ENCODE measurements at places on chromosomes 2 and 18. TPM values are rescaled to one million over a fixed set of nuclear protein-coding genes. Genes with fewer than 3 reads are reported as not detected.
A peak's percentile ranks its signal among the peaks of the same experiment; 100 is the strongest.

DNA sequence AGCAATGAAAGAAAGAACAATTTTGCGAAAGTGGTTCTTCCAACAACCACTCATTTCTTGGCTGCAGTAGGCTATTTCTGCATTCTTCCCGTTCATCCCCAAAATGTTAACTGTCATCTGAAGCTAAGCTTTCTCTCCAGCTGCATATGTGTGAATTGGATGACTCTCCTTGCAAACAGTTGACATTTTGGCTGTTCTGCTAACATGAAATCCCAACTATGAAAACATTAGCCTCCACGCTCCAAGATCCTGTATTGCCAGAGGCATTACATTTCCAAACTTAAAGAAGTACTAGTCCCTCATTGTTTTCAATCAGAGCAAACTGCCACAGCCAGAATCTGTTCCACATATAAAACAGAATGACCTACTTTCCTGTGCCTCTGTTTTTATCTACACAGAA, 88.5 kb downstream of the TGIF1 start:
- H3K36me3 ChIP-seq: no peaks in the 10 kb centered on the region
- H3K27me3 ChIP-seq: no peaks in the 10 kb centered on the region
- DNase-seq: peak; percentile 2

DNA sequence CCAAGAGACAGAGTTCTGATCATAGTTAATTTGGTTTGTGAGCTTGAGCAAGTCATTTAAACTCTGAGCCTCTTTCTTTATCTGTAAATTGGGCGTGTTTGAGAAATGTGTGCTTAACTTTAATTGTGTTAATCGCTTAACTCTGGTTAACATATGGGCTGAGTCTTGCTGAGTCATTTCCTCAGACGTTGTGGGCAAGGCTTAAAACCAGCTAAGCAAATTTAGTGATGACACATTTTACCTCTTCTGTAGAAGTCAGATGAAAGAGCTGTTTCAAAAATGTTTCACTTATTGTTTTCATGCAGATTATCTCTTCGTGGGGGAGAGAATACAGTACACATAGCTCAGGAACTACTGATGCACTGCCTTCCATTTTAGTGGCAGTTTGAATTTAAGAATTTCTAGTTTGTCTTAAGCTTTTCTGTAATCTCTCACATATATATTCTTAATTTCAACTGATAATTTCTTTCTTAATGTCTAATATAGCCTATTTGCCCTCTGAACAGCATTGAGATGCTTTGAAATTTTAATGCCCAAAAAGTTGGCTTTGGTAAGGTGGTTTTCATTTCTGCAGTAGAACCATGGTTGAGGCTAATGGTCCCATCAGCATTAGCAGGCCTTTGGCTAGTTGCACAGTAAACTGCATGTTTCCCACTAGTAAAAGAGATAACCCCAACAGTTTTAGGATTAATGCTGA, 34.9 kb downstream of the RAB10 start:
- DNase-seq: no peak
- H3K4me3 ChIP-seq: no peak overlapping the region
- H3K27me3 ChIP-seq: no peaks in the 10 kb centered on the region

The GKN2 gene
- not detected for total RNA-seq

The UPP2 gene
- total RNA-seq: not detected

DNA sequence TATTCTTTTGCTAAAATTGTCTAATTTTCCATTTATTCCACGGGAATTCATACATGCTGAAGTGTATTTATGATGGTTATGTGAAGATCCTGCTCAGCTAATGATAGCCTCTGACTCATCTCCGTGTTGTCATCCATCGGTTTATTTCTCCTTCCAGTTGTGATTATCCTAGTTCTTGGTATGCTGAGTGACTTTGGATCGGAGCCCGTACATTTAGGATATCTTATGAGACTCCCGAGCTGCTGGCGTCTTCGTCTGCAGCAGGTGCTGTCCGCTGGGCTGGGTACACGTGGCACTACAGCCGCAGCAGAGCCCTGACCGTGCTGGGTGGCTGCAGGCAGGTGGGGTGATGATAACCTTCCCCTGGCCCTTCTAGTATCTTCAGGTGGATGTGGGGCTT, 40.1 kb upstream of the GALR1 start:
- H3K27me3 ChIP-seq: no peaks in the 10 kb centered on the region
- DNase-seq: no peak
- H3K27ac ChIP-seq: no peak overlapping the region
- no peaks in the 10 kb centered on the region for H3K4me1 ChIP-seq
- H3K36me3 ChIP-seq: no peaks in the 10 kb centered on the region

The CROCC2 gene
- total RNA-seq: 0.15 TPM

The NCKAP1 gene
- total RNA-seq: 108 TPM

DNA sequence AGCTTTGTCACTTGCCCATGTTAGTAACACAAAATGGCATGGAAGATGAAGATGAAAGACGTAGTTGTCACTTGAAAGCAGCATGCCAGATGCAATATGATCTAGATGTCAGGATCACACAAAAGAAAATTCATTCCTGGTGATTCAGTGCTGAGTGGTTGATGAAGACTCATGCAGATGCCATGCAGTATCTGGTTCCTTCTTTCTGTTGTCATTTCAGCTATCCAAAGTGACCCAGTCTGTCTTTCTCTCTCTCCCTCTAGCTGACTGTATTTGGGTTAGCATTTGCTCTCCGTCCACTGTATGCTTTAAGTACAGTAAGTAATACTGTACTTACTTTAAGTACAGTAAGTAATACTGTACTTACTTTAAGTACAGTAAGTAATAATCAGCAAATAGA, 50.4 kb downstream of the TTN start:
- no peak overlapping the region for H3K27ac ChIP-seq
- H3K27me3 ChIP-seq: no peaks in the 10 kb centered on the region
- H3K36me3 ChIP-seq: peaks cover 23% of the 10 kb centered on the region
- H3K4me3 ChIP-seq: no peak overlapping the region
- no peak for DNase-seq

DNA sequence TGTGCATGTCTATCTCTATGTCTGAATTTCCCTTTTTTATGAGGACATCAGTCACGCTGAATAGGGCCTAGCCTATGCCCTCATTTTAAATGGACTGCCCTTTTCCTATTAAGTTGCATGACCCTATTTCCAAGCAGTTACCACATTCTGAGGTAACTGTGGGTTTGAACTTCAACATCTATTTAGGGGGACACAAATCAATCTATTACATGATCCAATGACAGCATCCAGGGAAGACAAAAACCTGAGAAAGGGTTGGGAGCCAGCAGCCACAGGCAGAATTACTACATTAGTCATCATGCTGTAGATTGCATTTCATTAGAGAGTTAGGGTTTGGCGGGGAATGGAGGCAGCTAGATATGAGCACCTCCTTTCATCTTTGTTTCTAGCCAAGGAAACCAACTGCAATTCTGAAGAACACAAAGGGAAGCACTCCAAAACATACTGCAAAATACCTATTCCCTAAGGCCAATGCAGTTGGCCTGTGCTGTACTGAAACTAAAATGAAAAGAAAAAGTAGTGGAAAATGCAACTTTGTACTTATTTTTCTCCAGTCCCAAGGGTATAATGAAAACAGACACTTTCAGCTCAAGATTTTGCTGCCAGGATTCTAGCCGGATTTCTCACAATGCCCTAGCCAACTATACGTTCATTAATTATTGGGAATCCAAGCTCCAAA, 40.4 kb upstream of the C1D start:
- no peaks in the 10 kb centered on the region for H3K4me1 ChIP-seq
- no peak overlapping the region for H3K4me3 ChIP-seq
- no peak for DNase-seq
- no peak overlapping the region for H3K27ac ChIP-seq
- H3K36me3 ChIP-seq: no peaks in the 10 kb centered on the region

The LAMA3 gene
- 0.08 TPM for total RNA-seq

The GPR17 gene
- total RNA-seq: not detected

DNA sequence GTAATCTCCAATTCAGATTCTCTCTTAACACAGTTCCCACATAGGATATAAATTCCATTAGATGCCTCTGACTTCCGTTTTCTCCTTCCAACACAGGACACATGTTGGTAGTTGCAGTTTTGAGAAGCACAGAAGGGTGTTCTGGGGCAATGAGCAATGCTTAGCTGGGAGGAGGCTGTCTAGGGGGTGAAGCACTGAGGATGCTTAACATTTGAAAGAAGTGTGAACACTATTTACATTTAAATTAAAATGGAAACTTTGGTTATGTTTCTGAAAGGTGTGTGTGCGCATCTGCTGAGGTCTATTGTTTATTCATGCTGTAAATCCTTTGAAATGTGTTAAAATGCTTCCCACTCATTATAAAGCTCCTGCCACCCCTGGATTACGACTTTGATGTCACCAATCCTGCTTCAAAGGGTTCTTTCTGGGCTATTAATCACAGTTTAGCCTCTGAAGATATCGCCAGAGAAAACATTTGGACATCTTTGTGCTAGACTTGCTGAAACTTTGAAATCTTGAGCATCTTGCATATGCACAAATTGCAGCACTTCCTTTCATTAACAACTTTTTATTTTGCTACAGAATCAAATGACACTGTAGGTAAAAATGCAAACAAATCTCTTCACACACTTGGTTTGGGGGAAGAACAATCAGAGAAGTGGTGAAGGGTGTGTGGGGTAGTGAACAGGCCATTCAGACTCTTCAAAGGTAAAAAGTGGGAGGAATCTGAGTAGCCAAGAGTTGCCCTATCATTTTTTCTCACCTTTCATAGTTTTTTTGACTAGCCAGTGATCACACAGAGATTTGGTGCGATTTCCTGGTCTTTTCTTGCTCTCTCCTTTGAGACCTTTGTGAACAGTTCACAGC, 258.4 kb downstream of the MYO3B start:
- peaks cover 5% of the 10 kb centered on the region for H3K4me1 ChIP-seq
- no peak overlapping the region for H3K4me3 ChIP-seq
- no peaks in the 10 kb centered on the region for H3K27me3 ChIP-seq
- H3K27ac ChIP-seq: no peak overlapping the region
- H3K36me3 ChIP-seq: no peaks in the 10 kb centered on the region
- DNase-seq: no peak

The CDK15 gene
- 0.47 TPM for total RNA-seq

GRCh38 chr2:68748568-68748967, 14.0 kb downstream of the ARHGAP25 start:
- no peaks in the 10 kb centered on the region for H3K27me3 ChIP-seq
- peaks cover 7% of the 10 kb centered on the region for H3K4me1 ChIP-seq
- H3K27ac ChIP-seq: no peak overlapping the region
- DNase-seq: no peak
- H3K36me3 ChIP-seq: no peaks in the 10 kb centered on the region
- no peak overlapping the region for H3K4me3 ChIP-seq

The MBD5 gene
- 18.0 TPM for total RNA-seq

DNA sequence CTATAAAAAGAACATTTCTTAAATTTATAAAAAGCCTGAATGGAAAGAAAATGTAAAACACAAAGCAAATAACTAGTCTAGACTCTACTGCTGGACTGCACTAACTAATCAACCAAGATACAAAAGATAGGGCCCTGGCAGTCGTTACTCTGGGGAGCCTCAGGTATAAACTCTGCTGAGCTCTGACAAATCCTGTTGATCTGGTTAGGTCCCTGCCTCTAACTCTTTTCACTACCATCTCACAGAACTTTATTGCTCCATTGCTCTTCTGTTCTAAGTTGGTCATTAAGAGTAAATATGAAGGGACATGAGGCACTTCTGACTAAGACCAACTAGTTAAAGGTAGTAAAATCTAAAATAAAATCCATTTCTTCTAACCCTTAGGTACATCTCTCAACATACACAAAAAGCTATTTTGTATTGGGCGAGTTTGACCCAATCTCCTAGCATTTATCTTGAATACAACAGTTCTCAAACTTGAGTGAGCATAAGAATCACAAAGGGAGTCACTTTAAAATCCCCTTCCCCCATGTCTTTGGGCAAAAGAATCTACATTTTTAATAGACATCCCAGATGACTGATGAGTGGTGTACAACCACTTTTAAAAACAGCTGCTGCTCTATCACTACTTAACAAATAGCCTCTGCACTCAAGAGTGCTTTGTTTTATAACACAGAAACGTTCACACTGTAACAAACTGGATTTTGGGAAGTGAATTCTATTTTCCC, 2.5 kb downstream of the CHN1 start:
- no peak overlapping the region for H3K27ac ChIP-seq
- no peaks in the 10 kb centered on the region for H3K36me3 ChIP-seq
- no peak overlapping the region for H3K4me3 ChIP-seq
- peaks cover 20% of the 10 kb centered on the region for H3K4me1 ChIP-seq
- no peak for DNase-seq

DNA sequence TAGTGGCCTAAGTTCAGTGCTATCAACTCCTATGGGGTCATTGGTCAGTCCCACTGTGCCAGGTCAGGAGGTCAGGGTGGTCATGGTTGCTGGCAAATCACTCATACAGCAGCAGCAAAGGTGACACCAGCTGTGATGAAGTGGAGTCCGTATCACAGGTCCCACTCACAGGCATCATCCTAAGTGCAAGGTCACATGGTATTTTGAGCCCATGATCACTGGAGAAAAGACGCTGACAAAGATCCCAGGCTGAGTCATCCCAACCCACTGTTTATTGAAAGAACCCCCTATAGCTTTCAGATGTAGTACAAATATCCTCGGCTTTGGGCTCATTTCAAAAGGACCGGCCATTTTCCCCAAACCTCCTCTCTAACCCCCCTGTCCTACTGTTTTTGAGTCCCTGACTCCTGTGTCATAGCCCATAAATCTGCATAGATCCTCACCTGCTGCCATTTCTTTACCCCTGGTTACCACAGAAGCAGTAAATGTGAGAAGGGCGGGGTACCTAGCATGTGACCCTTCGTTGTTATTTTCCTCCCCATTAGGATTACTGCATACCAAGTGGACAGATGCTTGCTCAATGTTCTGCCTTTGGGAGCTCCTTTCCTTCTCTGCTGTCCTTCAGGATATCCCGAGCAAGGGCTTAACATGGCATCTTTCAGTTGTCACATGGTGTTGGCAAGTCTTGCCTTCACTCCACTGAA, 107.7 kb downstream of the COL6A3 start:
- no peak overlapping the region for H3K27ac ChIP-seq
- no peaks in the 10 kb centered on the region for H3K27me3 ChIP-seq
- H3K4me3 ChIP-seq: no peak overlapping the region
- no peak for DNase-seq

The CEP76 gene
- 12.5 TPM for total RNA-seq

DNA sequence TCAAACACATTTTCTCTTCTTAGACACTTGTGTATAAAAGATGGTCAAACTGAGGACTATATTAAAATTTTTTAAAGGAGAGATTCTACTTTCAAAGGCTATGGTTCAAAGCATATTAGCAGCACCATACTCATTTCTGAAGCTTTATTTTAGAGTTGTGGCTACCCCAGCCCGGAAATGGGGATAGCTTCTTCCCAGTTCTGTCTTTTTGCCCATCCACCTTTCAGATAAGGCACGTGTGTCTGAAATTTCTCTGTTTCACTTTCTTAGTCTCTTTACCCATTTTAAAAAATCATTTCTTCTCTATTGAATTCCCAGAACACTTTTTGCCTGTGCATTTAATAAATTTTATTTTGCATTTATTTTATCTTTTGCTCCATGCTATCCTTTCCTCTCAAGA, 431.5 kb downstream of the RNF144A start:
- no peak overlapping the region for H3K4me3 ChIP-seq
- no peaks in the 10 kb centered on the region for H3K4me1 ChIP-seq
- no peak overlapping the region for H3K27ac ChIP-seq

The SAG gene
- not detected for total RNA-seq

- no peak for DNase-seq
- H3K4me3 ChIP-seq: no peak overlapping the region
- no peaks in the 10 kb centered on the region for H3K27me3 ChIP-seq
- no peaks in the 10 kb centered on the region for H3K36me3 ChIP-seq
These were observed 70.1 kb downstream of the QPCT start for GRCh38 chr2:37414470-37414949.

- H3K27ac ChIP-seq: no peak overlapping the region
- H3K36me3 ChIP-seq: no peaks in the 10 kb centered on the region
- H3K4me1 ChIP-seq: no peaks in the 10 kb centered on the region
These were observed 573.8 kb downstream of the TSN start for GRCh38 chr2:122329278-122329677.

The KLF7 gene
- 6.0 TPM for total RNA-seq

- peaks cover 3% of the 10 kb centered on the region for H3K36me3 ChIP-seq
- no peak for DNase-seq
These were observed 202.4 kb downstream of the KLHL29 start for GRCh38 chr2:23587341-23587880.

Data from SJCRH30 (cell line).